ENCODE measurements at places on chromosomes 5 and 9. TPM values are rescaled to one million over a fixed set of nuclear protein-coding genes. Genes with fewer than 3 reads are reported as not detected.
A peak's percentile ranks its signal among the peaks of the same experiment; 100 is the strongest.

GRCh38 chr5:124741711-124742496 is 4.5 kb downstream of the ZNF608 start:
- DNase-seq, result peak; percentile 89

- peak; percentile 26 for DNase-seq
Observed at GRCh38 chr5:67476531-67476930, 279.9 kb upstream of the CD180 start.

DNA sequence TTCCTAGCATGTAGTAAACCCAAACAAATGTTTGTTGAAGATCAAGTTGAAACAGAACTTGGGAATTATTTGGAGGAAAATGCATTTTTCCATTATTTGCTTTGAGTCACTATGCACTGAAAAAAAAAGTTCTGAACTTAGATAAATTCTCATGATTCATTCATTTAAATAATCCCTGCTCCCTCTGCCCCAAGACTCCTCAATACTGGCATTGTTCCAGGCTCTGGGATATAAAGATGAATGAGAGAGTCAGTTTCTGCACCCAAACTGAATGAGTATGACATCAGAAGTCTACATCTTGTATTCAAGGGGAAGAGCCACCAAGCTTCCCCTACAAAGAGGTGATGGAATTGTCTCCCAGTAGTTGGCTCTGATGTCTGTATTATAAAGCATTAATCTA is 123.9 kb downstream of the SEC61B start:
- no peak for DNase-seq

The PCDHGA6 gene
- total RNA-seq, result 4.7 TPM

The ABLIM3 gene
- 32.8 TPM for total RNA-seq

The FLT4 gene
- total RNA-seq, result under 0.01 TPM

The DAPK1 gene
- 3.9 TPM for total RNA-seq
